Tibial nerve (tissue), 4 donors: ENCODE measurements at places on chromosomes 3 and 15. TPM values are rescaled to one million over a fixed set of nuclear protein-coding genes. Genes with fewer than 3 reads are reported as not detected.

GRCh38 chr3:50396502-50396901 lies 37.2 kb upstream of the TMEM115 start:
- no peak for DNase-seq
- H3K27me3 ChIP-seq = no peaks in the 10 kb centered on the region
- H3K4me1 ChIP-seq = no peaks in the 10 kb centered on the region
- H3K4me3 ChIP-seq = no peak overlapping the region
- no peaks in the 10 kb centered on the region for H3K36me3 ChIP-seq

Gene DUOXA1
- total RNA-seq = 1.1 TPM

Gene THAP10
- 1.4 TPM for total RNA-seq

DNA sequence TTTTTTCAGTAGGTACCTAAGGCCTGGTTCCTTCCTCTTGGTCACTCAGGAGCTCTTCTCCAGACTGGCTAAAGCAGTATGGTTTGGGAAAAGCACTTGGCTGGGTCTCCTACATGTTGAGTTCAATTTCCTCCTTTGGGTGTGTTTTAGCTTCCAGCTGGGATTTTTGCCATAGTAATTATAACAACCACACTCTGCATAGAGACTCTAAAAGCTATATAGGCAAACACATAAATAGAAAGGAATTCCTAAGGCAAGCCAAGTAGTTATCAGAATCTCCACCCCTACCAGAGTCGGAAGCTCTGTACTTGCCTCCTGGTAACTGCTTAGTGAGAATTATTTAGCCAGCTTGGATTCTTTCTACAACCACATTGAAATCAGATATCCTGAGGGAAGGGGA lies 48.6 kb downstream of the FOXL2 start:
- no peak overlapping the region for H3K4me3 ChIP-seq
- no peaks in the 10 kb centered on the region for H3K36me3 ChIP-seq
- no peaks in the 10 kb centered on the region for H3K27me3 ChIP-seq
- H3K4me1 ChIP-seq = no peaks in the 10 kb centered on the region
- DNase-seq = no peak
- H3K27ac ChIP-seq = no peak overlapping the region

Gene NEIL1
- 101 TPM for total RNA-seq

Gene HTR3E
- not detected for total RNA-seq

DNA sequence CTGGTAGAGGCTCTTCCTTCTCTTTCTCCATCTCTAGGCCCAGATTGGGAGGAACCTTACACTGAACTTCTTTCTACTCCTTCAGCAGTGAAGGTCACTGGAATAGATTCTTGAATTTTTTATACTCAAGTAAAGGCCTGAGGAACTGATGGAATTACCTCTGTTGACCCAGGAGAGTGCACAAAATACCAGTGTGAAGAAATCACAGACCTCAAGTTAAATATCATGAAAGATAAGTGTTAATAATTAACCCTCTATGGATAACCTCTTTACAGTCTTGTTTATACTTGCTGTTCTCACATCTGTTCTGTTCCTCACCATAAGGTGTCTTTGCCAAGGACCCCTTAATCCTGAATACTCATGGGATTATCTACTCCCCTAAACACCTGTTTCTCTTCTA lies 244.4 kb upstream of the STAC start:
- H3K36me3 ChIP-seq = no peaks in the 10 kb centered on the region
- no peaks in the 10 kb centered on the region for H3K27me3 ChIP-seq
- H3K4me1 ChIP-seq = no peaks in the 10 kb centered on the region

DNA sequence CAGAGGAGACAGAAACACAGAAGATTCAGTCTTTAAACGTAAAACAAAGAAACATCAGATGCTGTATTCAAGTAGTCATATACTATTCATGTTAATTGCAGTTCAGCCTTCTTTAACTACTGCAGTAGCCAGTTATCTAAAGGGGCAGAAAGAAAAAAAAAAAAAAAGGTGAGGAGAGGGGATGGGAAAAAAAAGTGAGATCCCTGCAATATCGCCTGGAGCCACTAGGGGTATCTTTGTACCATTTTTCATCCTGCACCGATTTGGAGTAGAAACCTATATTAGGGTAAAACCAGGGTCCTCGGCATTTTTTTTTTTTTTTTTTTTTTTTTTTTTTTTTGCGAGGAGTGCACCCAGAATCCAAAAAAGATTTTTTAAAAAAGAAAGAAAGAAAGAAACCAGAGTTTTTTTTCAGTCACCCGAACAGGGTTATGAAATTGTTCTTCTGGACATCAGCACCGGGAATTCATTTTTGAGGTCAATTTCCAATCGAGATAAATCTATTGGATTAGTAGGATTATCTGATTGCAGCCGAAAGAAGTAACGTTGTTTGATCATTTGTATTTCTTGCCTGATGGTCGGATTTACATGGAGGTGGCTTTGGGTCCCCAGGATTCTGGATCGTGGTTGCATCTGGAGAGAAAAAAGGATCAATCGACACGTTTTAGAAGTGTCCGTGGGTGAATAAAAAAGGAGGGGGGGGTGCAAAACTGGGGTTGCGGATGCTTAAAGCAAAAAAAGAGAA lies 186.7 kb downstream of the NLGN1 start:
- no peak overlapping the region for H3K27ac ChIP-seq
- no peaks in the 10 kb centered on the region for H3K4me1 ChIP-seq
- DNase-seq = no peak
- H3K36me3 ChIP-seq = no peaks in the 10 kb centered on the region
- H3K27me3 ChIP-seq = no peaks in the 10 kb centered on the region

- H3K36me3 ChIP-seq = no peaks in the 10 kb centered on the region
- no peaks in the 10 kb centered on the region for H3K4me1 ChIP-seq
- H3K27me3 ChIP-seq = no peaks in the 10 kb centered on the region
- no peak overlapping the region for H3K27ac ChIP-seq
These were observed 107.1 kb upstream of the UBE3A start for GRCh38 chr15:25545889-25546288.

DNA sequence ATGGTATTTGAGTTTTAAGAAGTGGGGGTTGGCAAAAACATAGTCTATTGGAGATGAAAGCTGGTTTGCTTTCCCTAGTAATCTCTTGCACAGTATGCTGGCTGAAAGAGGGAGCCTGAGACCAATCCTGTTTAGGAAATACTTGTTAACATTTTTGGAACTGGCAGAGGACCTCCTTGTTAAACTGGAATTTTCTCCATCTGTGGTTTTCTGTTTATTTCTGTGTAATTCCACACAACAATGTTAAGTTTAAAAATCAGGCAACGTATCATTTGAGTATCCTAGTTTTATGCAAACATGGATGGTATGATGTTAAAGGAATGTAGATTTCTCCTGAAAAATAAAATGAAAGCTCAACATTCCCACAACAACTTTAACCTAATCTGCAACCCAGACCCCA lies 536.0 kb upstream of the TBL1XR1 start:
- DNase-seq = no peak
- H3K4me3 ChIP-seq = no peak overlapping the region
- no peaks in the 10 kb centered on the region for H3K27me3 ChIP-seq
- no peaks in the 10 kb centered on the region for H3K36me3 ChIP-seq
- H3K27ac ChIP-seq = no peak overlapping the region
- no peaks in the 10 kb centered on the region for H3K4me1 ChIP-seq

- H3K4me3 ChIP-seq = no peak overlapping the region
- no peak overlapping the region for H3K27ac ChIP-seq
- no peak for DNase-seq
- no peaks in the 10 kb centered on the region for H3K4me1 ChIP-seq
These were observed 187.1 kb downstream of the C3orf38 start for GRCh38 chr3:88336894-88337293.

- no peaks in the 10 kb centered on the region for H3K27me3 ChIP-seq
- H3K4me3 ChIP-seq = no peak overlapping the region
- no peak for DNase-seq
- peak overlapping the region; percentile 61 for H3K27ac ChIP-seq
These were observed 36.5 kb downstream of the TGFBR2 start for GRCh38 chr3:30642849-30643361.

Gene FOXB1
- not detected for total RNA-seq

- no peak overlapping the region for H3K27ac ChIP-seq
- no peak for DNase-seq
- H3K27me3 ChIP-seq = no peaks in the 10 kb centered on the region
- peaks cover 27% of the 10 kb centered on the region for H3K4me1 ChIP-seq
These were observed 32.0 kb downstream of the WWTR1 start for GRCh38 chr3:149625795-149626194.

DNA sequence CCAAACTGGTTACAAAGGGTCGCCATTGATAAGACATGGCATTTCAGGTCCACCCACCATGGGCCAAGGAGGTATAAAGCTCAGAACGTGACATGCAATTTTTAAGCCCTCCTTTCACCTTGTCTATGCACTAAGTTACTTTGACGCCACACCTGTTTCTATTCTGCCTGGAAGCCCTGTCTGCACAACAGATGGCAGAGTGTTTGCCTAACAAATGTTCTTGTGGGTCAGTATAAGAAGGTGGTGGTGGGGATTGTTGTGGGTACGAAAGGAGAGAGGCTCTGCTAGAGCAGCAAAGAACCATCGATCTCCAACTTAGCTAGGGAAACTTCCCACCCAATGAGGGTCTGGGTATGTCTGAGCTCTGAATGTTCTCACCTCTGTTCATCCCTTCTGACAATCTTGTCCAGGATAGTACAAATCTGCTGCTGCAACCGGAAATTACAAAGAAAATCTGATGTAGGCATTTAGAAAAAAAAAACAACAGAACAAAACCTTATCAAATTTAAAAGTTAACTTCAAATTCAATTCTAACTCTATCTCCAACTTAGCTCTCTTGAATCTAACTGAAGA lies 945.0 kb upstream of the CFAP20DC start:
- H3K36me3 ChIP-seq = no peaks in the 10 kb centered on the region
- DNase-seq = no peak
- H3K4me1 ChIP-seq = no peaks in the 10 kb centered on the region

GRCh38 chr15:99932676-99933402 lies 199.6 kb upstream of the LYSMD4 start:
- no peaks in the 10 kb centered on the region for H3K36me3 ChIP-seq
- DNase-seq = no peak
- H3K4me1 ChIP-seq = peaks cover 11% of the 10 kb centered on the region
- no peak overlapping the region for H3K4me3 ChIP-seq
- no peaks in the 10 kb centered on the region for H3K27me3 ChIP-seq

Gene FETUB
- total RNA-seq = not detected

GRCh38 chr3:184986366-184986889 lies 166.4 kb downstream of the C3orf70 start:
- no peak overlapping the region for H3K27ac ChIP-seq
- no peak overlapping the region for H3K4me3 ChIP-seq
- no peak for DNase-seq
- H3K36me3 ChIP-seq = peaks cover 34% of the 10 kb centered on the region

Gene KLF15
- 170 TPM for total RNA-seq

Gene EPHA6
- 0.78 TPM for total RNA-seq

DNA sequence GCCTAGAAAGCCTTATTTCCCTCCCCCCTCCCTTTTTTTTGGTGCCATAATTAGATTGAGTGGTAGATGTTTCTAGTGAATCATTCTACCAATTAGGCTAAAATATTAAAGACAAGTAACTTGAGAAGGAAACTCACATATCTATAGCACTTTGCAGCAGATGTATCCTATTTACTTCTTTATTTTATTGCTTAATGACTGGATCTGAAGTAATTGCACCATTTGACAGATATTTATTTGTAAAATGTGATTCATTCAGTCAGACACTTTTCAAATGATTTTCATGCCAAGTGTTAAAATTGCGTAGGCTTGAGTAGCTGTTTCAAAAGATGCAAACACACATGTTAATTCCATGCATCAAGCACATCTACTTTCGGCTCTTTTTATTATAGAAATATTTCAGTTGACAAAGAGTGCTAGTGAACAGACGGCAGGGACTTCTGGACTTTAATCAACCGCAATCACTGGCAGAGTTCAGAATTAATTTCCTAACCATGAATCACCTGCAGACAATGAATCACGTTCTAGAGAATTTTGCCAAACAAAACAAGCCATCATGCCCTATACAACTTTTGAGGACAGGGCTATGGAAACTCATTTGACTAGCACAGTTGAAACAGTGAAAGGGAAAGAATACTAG lies 636.8 kb downstream of the MECOM start:
- H3K4me3 ChIP-seq = no peak overlapping the region
- no peaks in the 10 kb centered on the region for H3K4me1 ChIP-seq
- no peak for DNase-seq
- H3K36me3 ChIP-seq = no peaks in the 10 kb centered on the region
- H3K27ac ChIP-seq = no peak overlapping the region
- no peaks in the 10 kb centered on the region for H3K27me3 ChIP-seq

DNA sequence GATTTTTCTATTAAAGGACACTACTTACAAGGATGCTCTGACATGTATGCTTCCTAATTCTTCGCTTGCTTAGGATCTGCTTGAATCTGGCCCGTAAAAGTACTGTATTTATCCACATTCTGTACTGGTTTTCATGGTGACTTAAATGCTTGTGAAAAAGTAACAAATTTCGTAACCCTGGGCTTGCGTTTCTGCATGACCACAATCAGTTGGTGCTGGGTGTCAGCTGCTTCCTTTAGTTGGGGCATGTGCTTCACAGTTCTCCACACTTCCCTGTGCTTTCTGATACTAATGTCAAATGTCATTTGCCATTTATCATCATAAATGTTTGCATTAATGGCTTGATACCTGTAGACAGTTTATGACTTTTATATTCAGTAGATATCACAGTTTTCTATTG lies 218.4 kb upstream of the MLF1 start:
- no peaks in the 10 kb centered on the region for H3K36me3 ChIP-seq
- H3K27me3 ChIP-seq = no peaks in the 10 kb centered on the region
- no peak overlapping the region for H3K4me3 ChIP-seq
- H3K4me1 ChIP-seq = no peaks in the 10 kb centered on the region

Gene RLBP1
- not detected for total RNA-seq

DNA sequence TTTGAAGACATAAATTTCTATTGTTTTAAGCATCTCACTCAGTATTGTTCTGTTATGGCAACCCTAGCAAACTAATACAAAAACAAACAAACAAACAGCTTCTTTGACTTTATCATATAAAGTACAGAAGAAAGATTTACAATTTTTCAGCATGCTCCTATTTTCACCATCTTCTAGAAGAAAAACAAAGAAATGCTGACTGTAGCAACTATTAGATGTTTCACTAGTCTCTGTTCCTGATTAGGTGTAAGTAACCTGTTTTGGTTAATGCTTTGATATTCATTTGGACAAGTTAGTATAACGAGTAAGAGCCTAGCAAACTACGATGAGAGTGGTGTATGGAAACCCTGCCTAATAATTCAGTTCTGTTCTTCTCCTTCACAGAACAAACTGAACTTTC lies 478.5 kb downstream of the NAALADL2 start:
- no peak overlapping the region for H3K27ac ChIP-seq
- no peaks in the 10 kb centered on the region for H3K36me3 ChIP-seq
- no peak overlapping the region for H3K4me3 ChIP-seq
- DNase-seq = no peak

DNA sequence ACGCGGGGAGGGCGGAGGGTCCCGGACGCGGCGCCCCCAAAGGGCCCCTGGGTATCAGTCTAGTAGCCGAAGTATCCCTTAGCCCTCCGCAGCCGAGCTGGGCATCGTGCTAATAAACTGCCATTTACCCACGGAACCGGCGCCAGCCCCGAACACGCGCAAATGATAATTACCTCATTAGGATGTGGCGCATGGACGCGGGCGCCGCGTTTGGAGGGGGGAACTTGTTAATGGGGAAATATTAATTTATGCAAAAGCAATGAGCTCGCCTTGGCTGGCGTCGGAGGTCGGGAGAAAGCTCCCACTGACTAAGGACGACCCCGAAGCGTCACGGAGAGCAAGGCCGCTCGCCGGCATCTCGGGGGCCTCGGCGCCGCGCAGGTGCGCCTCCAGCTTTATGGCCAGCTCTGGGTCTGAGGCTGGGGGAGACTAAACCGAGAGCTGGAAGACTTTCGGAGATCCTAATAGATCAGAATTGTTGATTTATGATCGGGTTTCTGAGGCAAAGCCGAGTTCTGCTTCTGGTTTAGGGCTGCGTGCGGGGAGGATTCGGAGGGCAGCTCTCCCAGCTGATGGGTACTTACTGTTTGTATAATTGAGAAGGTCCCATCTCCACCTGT lies 474 bp upstream of the FEZF2 start:
- no peak for DNase-seq
- peaks cover 6% of the 10 kb centered on the region for H3K27me3 ChIP-seq
- no peak overlapping the region for H3K27ac ChIP-seq

Gene ZPLD1
- not detected for total RNA-seq

Gene CRABP1
- 1.6 TPM for total RNA-seq

Gene SHF
- 18.8 TPM for total RNA-seq
